ENCODE measurements at places on chromosomes 5 and 9.

- no peak for DNase-seq
Observed at GRCh38 chr9:108468364-108468763, 387.4 kb downstream of the ACTL7B start.

GRCh38 chr5:168136340-168136739, 155.1 kb upstream of the WWC1 start:
- no peak for DNase-seq

- no peak for DNase-seq
Observed at GRCh38 chr9:103811462-103811861, 282.6 kb upstream of the SMC2 start.

DNA sequence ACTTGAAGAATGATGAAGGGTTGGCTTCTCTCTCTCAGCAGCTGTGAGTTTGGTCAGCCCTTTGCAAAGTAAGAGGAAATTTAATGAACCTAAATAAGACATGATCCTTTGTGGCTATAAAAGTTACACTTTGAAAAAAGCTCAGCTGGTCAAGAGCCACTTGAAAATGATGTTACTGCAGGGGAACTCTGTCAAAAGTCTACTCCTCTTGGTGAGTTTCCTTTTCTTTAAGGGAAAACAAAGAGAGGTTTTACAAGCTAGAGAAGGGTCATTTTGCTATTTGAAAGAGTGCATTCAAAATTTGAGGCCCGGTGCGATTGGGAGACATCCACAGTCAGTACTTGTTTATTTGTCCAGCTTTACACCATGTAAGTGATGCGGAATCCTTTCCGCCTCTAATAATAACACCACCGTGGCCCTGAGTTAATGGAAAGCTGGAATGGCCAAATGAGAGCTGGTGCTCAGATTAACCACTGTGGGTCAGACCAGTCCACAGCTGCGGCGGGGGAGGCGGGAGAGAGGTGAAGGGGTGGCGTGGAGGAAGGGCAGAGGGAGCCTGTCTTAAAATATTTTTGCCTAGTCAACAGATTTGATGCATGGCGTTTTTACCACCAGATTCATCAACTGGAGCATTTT, 404.0 kb downstream of the TLE4 start:
- no peak for DNase-seq

- no peak for DNase-seq
Observed at GRCh38 chr9:811106-811531, 30.4 kb upstream of the DMRT1 start.

- no peak for DNase-seq
Observed at GRCh38 chr5:90386099-90386710, 23.4 kb downstream of the CETN3 start.

GRCh38 chr5:34507933-34508332, 148.2 kb upstream of the RAI14 start:
- no peak for DNase-seq

DNA sequence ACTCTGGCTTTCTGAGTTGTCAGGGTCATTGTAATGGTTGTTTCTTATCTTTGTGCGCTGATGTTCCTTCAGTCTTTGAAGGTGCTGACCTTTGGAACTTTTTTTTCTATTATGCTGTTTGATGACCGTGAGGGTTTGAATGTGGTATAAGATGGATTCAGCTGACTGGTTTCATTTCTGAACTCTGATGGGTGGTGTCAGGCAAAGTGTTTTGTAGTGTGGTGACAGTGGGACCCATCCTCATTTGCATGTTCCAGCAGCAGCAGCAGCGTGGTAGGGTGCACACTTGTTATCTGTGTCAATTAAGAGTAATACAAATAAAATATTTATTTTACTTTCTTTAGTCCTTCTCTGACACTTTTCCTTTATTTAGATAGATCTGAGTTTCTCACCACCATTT, 227.7 kb upstream of the PRR16 start:
- DNase-seq: no peak

DNA sequence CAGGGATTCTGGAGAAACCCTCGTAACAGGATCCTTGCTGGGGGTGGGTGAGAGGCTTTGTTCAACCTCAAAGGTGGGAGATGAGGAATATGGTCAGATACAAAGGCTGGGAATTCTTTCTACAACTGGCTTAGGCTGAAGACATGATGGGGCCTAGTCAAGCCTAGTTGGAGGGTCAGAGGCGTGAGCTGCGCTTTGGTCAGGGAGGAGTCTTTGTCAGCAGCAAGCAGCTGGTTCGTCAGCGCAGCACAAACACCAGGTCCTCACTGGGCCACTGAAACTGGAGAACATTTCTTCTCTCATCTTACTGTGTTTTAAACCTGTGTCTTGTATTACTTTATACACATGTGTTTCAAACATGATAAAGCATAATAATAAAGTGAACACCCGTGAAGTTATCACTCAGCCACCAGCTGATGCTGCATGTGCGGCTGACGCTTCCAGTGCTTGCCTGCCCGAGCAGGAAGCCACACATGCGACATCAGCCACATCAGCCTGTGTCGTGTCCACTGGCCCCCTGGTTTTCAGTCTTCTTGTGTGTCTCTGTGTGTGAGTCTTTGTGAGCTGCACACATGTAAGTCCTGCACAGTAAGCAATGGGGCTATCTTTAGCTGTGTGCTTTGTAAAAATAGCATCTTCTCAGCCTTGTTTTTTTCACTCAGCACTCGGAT, 81.5 kb downstream of the WNK2 start:
- no peak for DNase-seq

DNA sequence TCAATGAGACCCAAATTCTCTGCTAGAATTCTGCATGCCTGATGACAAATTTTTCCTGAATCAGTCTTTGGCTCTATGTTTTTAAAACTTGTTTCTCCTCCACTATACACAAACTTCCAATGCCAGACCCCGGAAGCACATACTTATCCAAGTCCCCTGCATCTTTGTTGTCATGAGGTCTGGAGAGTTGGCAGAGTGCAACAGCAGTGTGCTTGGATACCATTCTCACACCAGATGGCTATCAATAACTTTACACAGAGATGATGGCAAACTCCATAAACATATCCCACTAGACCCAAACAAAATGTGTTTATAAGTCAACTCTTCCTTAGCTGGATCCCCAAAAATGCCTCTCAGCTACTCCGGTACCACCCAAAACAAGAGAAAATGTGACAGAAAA, 337.7 kb upstream of the TRPC7 start:
- DNase-seq: no peak

DNA sequence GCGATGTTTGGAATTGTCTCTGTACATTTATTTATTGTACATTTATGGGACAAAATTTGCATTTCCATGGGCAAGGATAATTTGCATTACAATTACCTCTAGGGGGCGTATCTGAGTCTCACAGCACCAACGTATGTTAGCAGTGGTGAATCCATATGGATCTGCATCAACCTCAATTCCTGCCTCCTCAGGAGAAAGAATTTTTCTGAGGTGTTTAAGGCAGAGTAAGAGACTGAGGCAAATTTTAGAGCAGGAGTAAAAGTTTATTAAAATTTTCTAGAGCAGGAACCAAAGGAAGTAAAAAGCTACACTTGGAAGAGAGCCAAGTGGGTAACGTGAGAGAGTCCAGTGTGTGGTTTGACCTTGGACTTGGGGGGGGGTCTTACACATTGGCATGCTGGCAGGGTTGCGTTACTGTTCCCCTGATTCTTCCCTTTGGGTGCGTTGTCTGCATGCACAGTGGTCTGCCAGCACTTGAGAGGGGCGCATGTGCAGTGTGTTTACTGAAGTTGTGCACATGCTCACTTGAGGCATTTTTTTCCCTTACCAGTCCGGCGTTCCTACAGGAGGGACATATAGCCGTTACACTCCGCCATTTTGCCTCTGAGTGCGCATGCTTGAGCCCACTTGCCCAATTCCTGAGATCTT, 21.0 kb upstream of the RAB14 start:
- DNase-seq: no peak

DNA sequence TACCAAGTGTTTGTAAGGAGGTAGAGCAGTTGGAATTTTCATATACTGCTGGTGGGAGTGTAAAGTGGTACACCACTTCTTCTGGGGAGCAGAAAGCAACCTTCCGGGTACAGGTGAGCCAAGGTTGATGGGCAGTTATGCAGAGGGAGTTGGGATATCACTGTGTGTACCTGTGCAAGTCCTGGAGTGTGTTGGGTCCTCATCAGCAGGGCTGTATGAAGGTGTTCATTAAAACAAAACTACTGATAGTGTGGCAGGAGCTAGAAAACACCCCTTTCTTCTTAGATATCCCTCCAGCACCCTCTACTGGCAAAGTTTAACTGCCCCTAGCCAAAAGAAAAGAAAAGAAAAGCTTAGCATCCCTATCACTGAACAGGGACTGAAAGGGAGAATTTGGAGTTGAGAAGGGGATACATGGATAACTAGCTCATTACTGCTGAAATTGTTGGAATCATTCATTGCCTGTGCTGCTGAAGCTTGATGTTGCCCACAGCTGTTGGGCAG, 10.7 kb downstream of the MARCHF6 start:
- peak; percentile 29 for DNase-seq

GRCh38 chr5:40678460-40679147, 1.1 kb upstream of the PTGER4 start:
- DNase-seq: no peak

- DNase-seq: no peak
Observed at GRCh38 chr5:91797576-91797975, 414.5 kb upstream of the ARRDC3 start.

DNA sequence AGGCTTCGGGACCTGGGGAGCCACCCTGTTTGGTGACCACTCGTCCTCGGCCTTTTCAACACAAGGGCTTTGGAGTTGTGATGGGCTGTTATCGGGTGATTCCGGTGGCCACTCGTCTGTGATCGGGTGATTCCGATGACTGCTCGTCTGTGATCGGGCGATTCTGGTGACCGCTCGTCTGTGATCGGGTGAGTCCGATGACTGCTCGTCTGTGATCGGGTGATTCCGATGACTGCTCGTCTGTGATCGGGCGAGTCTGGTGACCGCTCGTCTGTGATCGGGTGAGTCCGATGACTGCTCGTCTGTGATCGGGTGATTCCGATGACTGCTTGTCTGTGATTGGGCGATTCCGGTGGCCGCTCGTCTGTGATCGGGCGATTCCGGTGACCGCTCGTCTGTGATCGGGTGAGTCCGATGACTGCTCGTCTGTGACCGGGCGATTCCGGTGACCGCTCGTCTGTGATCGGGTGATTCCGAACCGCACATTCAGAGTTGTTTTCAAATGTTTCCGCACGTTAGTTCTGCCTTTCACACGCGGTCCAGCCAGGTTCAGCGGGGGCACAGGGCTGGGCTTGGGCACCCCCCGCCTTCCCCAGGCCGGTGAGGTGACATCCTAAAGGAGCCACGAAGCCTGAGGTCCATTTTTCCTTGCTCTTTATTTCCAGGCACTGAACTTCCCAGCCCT, 30.3 kb downstream of the TPPP start:
- no peak for DNase-seq

GRCh38 chr9:138009016-138009802, 131.6 kb downstream of the CACNA1B start:
- no peak for DNase-seq

GRCh38 chr9:134855231-134855899, 25.2 kb upstream of the FCN2 start:
- DNase-seq: no peak

DNA sequence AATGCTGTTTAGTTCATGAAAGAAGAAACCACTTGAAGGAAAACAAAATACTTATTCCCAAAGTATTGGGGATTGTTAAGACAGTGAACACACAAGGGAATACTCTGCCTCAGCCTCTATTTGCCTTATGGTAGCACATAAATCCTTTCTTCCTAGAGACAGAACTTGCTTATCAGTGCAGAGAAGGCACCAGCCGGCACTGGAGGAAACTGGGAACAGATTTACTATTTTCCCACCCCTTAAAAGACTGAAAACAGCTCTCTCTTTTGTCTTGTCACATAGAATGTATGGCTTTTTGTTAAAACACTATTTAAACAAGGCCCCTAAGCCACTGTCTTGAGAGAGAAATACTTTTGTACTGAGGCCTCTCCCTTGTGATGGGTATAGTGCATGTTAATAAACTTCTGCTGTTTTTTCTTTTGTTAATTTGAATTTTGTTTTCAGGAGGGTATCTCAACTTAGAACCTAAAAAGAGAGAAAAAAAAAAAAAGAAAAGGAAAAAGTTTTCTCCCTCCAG, 40.7 kb upstream of the EDIL3 start:
- DNase-seq: no peak

- DNase-seq: no peak
Observed at GRCh38 chr9:86604741-86605140, 250.5 kb upstream of the TUT7 start.

GRCh38 chr5:150161242-150162141, 5.1 kb upstream of the CDX1 start:
- DNase-seq: peak; percentile 50
